ENCODE measurements at places on chromosomes 12 and 14.

DNA sequence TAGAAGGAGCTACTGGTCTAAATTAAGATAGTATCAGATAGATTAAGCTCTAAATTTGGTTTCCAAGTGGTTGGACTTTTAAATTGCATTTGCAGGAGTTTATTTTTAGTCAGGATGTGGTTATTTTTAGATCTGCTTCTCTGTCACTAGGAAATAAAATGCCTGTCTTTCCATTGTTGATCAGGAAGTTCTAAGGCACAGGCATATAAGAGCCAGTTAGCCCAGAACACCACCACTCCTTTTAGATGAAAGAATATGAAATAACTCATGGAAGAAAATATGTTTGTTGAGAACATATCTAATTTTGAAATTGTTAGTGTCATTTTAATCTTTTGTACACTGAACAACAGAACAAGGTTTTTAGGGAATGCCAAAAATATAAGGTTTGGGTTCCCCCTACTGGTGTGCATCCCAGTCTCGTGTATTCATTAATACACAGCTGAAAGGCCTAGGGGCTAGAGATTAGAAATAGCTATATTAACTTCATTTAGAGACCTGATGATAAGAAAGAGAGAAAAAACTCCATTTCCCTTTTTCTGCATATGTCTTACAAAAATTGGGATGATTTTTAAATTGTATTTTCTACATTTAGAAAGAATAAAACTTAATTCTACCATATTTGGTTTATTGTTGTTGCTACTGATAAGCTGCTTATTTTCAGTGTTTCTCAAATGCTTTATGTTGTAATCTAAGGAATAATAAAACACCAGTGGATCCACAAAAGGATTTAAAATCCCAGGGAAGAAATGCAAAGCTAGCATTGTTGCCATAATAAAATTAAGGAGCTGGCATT lies 67.2 kb downstream of the RIC8B start:
- DNase-seq, result no peak

DNA sequence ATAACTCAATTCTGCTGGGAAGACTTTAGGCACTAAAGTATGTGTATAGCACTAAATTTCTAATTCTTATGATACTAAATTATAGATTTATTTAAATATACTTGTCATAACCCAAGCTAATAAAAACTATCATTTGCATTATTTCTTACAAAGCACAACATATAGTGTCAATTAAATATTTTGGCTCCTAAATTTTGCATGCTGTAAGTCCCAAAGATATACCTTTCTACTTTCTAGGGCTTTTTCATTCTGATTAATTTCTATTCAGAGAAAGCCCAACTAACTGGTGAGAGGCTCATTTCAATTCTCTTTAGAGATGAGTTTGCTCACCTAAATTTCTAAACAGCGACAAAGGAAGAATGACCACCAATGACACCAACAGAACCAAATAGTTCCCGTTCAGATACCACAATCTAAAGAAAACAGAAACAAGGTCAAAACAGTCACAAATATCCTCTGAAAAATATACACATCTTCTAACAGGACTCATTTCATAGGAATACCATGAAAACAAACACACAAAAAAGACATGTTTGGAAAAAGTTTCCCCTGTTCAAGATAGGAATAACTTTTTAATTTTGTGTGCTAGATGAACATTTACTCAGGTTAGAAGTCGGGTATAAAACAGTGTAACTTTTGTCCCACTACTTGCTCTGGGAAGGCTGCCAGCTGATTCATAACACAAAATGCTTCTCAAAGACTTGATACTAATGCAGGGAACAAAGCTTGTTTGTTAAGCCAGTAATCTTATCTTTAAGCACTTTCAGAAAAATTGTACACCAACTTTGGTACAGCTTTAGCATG lies 7.6 kb downstream of the SLC38A2 start:
- peak; percentile 3 for DNase-seq

- DNase-seq, result no peak
Observed at GRCh38 chr12:44385964-44386363, 490.2 kb downstream of the NELL2 start.

DNA sequence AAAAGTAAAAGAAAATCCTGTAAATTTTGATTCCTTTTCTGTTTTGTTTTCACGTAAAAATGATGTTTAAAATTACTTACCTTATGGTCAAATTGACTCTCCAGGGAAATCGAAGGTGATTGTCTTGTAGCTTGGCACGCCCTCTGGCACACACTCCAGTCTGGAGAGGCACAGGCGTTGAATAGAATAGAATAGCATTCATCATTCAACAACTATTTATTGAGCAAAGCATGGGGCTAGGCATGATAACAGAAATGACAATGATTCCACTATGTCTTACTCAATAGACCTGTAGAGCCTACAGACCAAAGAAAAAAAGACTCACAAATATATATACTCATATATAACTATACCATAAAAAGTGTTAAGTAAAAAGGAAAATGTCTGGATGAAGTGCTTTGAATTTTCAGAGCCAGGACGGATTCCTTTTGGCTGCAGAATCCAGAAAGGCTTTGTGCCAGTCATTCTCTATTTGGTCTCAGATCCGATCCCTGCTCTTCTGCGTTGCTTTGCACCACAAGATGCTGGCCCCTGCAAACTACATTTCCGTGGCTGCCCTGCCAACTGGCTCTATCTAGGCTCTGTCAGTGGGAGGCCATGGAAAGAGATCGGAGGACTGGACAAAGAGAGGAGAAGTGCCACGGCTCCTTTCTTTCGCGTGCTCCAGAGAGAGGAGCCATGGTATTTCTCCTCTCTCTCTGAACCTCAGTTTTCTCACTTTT lies 231.8 kb downstream of the CRADD start:
- no peak for DNase-seq
